ENCODE measurements at places on chromosomes 3 and 15. TPM values are rescaled to one million over a fixed set of nuclear protein-coding genes. Genes with fewer than 3 reads are reported as not detected.

TRIM42 gene
- polyA plus RNA-seq, result not detected

- DNase-seq, result no peak
Observed at GRCh38 chr3:196055683-196056270, 26.1 kb downstream of the TFRC start.

DNA sequence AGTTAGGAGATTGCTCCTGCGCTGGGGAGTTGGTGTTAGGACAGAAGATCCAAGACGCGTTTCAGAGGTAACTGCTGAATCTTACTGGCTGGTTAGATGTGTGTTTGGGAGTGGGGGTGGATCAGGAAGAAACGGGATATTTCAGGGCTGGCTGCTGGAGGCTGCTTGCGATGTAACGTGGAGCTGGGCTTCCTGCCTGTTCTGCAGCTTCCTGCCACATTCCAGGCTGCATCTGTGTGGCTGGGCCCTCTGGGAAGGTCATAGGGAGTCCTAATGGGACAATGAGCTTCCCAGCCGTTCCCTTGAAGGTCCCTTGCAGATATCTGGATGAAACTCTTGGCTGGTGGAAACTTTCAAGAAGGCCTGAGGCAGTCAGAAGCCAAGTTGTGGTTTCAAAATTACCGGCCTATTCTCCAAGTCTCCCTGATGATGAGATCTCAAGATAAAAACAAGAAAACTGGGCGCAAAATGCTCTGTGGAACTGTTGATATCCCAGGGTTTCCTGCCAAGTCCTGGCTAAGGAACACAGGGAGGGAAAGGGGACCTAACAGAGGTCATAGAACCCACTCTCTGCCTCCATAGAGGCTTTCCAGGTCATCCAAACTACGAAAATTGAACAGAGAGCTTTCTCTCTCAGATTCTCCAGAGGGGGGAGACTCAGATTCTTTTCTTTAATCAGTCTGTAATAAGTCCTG is 67.0 kb downstream of the NOX5 start:
- no peak for DNase-seq

DNA sequence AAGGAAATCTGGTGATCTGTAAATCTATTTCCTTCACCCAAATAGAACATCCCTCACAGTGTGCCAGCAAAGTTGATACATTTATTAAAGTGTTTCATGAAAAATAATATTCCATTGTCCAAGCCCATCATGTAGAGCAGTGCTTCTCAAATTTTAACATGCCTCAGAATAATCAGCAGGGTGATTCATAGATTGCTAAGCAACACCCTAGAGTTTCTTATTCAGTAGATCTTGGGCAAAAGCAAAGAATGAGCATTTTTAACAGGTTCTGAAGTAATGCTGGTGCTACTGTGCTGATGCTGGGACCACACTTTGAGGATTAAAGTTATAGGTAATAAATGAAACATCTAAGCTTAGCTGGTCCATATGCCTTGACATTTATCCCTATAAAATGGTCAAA is 210.5 kb downstream of the ZIC4 start:
- DNase-seq, result no peak

DNA sequence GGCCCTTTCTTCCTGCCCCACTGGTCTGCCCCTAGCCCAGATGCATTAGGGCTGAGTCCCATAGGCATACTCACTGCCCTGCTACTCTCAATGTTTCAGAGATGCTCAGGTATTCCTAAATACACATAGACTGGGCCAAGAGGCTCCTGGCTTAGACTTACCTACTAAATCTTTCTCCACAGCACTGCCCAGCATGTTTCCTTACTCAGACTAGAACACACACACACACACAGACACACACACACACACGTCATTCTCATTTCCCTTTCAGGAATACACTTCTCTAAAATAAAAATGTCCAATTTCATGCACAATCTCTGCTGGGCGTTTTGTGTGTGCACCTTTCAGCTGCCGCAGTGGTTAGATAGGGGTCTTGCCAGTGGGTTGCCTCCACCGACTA is 175.7 kb downstream of the FAM43A start:
- DNase-seq, result no peak

- no peak for DNase-seq
Observed at GRCh38 chr3:142940472-142940871, 23.0 kb downstream of the PAQR9 start.

DNA sequence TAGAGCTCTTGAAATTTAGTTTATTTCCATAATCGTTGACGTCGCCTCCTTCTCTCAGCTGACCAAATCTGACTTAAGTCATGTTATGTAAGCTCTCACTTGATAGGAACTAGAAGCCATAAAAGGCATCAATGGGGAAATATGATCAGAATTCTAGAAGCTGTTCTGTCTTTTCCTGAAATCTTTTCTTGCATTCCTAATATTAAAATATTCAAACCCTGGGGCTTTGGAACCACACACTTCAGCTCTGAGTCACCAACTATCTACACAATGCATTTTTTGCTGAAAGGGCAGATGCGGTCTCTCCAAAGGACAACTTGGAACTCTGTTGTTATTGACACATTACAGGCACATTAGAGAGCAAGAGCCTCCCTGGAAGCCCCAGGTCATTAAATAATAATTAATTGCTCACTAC is 91.3 kb downstream of the LARS2 start:
- no peak for DNase-seq
